Forelimb muscle (tissue), 1 donor: ENCODE measurements at places on chromosomes 2 and 18.

DNA sequence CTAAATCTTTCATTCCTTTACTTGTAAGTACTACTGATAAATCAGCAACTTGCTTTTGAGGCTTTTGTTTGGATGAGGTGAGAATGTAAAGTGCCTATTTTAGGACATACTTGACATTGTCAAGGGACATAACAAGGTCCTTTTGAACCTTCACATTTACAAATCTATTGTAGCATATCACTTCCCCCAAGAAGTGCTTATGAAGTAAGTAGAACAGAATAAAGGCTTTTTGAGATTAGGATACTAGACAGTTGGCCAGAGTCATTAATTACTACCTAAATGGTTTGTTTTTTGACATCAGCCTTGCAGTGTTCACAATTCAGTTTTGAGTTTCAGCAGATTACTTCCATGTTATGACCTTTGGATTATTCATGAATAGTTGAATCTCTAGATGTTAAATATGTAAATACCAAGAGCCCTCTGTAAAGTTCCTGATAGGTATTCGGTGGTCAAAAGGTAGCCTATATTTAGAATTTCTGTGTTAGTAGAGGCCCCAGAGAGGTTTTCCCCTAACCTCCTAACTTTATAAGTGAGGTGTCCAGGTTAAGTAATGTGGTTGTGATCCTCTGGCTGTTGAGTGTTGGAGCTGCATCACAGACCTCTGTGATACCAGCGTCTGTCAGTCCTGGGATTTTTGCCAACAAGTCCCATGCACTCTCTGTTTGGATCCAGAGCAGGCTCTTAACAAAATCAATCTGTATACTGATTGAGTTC lies 67.2 kb downstream of the LCLAT1 start:
- no peak for DNase-seq

DNA sequence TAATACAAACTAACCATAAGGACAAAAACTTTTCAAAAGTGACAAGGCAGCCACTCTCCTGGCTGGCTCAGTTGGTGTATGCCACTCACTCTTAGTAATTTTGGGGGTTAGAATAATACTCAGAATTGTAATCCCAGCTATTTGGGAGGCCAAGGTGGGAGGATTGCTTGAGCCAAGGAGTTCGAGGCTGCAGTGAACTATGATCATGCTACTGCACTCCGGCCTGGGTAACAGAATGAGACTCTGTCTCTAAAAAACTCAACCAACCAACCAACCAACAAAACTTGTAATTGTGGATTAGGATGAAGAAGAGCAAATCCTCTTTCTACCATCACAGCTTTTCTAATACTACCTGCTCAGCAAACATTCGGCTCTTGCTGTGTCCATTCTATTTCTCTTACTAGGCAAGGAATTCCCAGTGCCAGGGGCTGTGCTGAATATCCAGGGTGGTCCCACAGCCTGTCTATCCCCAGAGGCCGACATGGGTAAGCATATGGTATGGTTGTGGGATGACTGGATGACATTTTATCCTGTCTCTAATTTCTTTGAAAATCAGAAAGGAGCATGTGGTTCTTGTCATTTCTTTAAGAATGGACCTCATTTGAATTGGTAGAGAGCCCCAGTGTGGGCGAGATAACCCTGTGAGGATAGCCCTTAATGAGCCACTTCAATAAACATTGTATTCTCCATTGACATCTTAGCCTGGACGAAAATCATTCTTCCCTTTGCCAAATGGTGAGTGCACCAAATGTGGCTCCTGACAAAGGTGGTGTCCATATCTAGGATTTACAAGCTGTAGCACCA lies 220.1 kb downstream of the MYCN start:
- DNase-seq: no peak

GRCh38 chr2:46393347-46393820 lies 86.0 kb upstream of the TMEM247 start:
- DNase-seq: no peak

GRCh38 chr2:46787364-46787763 lies 128.2 kb downstream of the MCFD2 start:
- no peak for DNase-seq

- DNase-seq: no peak
Observed at GRCh38 chr2:166381-166780, 97.5 kb downstream of the SH3YL1 start.

GRCh38 chr2:73980566-73980965 lies 4.1 kb upstream of the TET3 start:
- no peak for DNase-seq

DNA sequence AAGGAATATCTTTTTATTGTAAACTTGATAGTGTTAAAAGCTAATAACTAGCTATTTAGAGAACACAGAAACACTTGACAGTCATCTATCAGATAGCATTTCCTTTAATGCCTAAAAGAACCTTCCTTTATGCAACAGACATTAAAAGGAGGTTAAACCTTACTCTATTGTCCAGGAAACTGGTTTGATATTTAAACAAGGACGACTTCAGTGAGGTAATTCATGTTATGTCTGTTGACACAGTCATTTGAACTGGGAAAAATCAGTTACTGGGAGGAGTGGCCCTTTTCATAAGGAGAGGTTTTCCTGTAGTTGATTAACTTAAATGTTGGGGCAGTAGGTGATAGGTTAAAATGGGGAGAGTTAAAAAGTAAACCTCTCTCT lies 6.7 kb downstream of the TGIF1 start:
- DNase-seq: no peak

GRCh38 chr2:202679980-202680379 lies 45.2 kb downstream of the FAM117B start:
- DNase-seq: no peak
